T-cell (primary cell): ENCODE measurements at places on chromosomes 1 and 21. TPM values are rescaled to one million over a fixed set of nuclear protein-coding genes. Genes with fewer than 3 reads are reported as not detected.
A peak's percentile ranks its signal among the peaks of the same experiment; 100 is the strongest.

DNA sequence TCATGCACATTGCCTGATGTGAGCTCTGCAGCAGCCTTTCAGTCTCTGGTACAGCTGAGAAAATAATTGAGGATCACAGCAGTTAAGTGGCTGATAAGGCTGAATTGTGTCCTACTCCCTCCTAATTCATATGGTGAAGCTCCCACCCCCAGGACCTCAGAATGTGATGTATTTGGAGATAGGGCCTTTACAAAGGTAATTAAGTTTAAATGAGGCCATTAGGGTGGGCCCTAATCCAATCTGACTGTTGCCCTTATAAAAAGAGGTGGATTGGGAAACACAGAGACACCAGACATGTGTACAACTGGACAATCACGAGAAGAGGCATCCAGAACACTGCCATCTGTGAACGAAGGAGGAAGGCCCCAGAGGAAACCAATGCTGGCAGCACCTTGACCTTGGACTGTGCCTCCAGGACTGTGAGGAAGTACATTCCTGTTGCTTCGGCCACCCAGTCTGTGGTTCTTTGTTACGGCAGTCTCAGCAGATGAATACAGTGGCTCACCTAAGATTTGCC is 148.1 kb downstream of the TRABD2B start:
- no peaks in the 10 kb centered on the region for H3K4me1 ChIP-seq
- H3K4me3 ChIP-seq = no peak overlapping the region
- DNase-seq = no peak
- H3K36me3 ChIP-seq = no peaks in the 10 kb centered on the region
- no peaks in the 10 kb centered on the region for H3K27me3 ChIP-seq

OR2T11 gene
- not detected for total RNA-seq

HSD3B1 gene
- not detected for total RNA-seq

DNA sequence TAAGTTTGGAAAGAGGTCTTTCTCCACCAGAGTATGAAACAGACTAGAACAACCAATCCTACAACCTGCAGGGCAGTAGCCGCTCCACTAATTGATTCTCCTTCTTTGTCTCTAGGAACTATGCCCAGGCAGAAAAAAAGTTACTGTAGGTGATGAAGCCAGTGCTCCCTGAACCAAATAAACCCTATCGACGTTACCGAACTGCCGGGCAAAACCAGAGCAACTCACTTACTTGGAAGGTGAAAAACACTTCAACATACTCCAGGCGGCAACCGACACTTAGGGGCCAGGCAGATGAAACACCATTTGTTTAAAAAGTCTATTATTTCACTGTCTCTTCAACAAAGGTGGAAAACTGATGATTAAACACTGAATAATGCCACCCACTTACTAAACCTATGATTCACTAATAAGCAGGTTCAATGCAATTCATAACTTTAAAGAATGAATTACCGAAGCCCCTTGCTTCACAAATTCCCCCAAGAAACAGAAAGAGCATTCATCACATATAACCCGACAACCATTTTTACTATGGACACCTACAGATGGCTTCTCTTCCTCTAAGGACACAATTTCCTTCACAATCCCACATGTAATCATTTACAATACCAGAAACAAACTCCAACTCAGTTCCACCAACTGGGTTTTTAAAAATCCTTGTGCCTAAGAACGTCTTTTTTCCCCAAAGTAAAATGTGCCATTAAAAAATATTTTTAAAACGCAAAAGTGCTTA is 1.6 kb downstream of the NRIP1 start:
- H3K36me3 ChIP-seq = no peaks in the 10 kb centered on the region
- H3K27ac ChIP-seq = peak overlapping the region; percentile 62
- H3K27me3 ChIP-seq = no peaks in the 10 kb centered on the region
- peak overlapping the region; percentile 67 for H3K4me3 ChIP-seq
- no peak for DNase-seq

GPR161 gene
- 0.09 TPM for total RNA-seq
